Cortex of kidney (tissue), 1 donor: ENCODE measurements at places on chromosomes 1 and 21.

- no peak for DNase-seq
These were observed 54.8 kb downstream of the DMAP1 start for GRCh38 chr1:44268054-44268453.

GRCh38 chr1:234331507-234331906 lies 41.7 kb upstream of the COA6 start:
- no peak for DNase-seq

DNA sequence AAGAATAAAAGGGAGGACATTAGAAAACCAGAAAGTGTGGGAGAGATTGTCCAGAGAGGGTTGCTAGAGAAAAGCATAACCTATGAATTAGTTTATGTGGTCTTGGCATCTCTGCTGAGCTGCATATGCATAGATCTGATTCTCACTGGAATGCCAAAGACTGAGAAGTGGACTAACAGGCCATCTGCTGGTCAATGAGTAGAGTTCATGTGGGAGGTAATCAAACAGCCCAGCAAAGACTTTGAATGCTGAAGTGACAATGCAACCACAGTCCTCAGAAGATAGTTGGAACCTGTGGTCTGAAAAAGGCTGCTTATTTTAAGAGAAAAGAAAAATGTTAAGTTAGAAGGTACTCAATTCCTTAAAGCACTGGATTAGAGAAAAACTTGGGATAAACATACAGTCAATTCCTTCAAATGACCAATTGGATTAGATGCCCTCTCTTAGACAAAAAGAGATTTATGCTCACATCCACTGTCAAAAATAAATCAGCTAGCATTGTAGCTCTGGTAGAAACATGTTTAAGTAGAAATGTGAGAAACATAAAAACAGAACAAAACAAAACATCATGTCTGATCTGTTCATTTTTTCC lies 382.8 kb downstream of the AMY1C start:
- no peak for DNase-seq

DNA sequence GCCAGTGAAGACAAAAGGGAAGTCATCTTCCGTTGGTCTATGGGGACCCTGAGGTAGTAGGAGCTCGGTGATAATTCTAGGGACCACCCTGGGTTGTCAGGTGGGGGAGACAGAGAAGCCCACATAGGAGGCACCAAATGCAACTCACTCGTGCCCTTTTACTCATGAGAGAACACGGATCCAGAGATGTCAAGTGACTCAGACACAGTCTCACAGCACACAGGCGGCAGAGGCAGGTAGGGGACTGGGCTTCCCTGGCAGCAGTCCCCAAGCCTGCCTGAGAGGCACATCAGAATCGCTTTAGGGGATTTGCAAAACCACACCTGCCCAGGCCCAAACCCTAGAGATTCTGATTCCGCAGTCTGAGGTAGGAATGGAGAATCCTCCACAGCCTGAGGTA lies 31.3 kb upstream of the RUNX3 start:
- DNase-seq = no peak

- DNase-seq = no peak
These were observed 116.2 kb downstream of the EIF4G3 start for GRCh38 chr1:21060523-21060922.

- DNase-seq = no peak
These were observed 1.4 kb upstream of the DNAJC11 start for GRCh38 chr1:6703016-6703415.
